Stimulated activated CD4-positive, alpha-beta T cell treated with anti-CD3 and anti-CD28 coated beads, TNF-alpha, amount 100 ng/mL, for 4 hours (primary cell): ENCODE measurements at places on chromosomes 6 and 20.

- DNase-seq = no peak
Measured at GRCh38 chr6:158439255-158439654, 120.6 kb upstream of the TMEM181 start.

GRCh38 chr20:24446811-24447210 lies 22.6 kb upstream of the SYNDIG1 start:
- DNase-seq = no peak

- DNase-seq = no peak
Measured at GRCh38 chr6:12012038-12012557, at the start of gene HIVEP1. HIVEP1 (plus strand) TSS chr6:12012312; CDS start chr6:12015629, 3,317 bp downstream.

DNA sequence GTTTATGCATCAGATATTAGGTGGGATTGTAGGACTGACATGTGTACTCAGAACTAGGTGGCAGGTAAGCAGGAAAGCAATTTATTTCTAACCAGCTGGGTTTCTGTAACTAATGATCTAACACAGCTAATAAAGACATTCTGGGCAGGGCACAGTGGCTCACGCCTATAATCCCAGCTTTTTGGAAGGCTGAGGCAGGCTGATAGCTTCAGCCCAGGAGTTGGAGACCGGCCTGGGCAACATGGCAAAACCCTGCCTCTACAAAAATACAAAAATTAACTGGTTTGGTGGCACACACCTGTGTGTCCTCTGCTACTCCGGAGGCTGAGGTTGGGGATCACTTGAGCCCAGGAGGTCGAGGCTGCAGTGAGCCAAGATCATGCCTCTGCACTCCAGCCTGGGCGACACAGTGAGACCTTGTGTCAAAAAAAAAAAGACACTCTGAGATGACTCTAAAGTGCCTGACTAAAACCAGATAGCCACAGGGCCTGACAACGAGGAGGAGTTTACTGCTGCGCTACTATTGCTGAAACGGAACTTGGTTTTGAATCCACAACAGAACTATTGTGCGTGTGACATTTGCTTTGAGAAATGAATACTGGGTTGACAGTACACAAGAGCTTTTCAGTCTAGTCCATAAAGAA lies 29.2 kb upstream of the CEP85L start:
- no peak for DNase-seq

DNA sequence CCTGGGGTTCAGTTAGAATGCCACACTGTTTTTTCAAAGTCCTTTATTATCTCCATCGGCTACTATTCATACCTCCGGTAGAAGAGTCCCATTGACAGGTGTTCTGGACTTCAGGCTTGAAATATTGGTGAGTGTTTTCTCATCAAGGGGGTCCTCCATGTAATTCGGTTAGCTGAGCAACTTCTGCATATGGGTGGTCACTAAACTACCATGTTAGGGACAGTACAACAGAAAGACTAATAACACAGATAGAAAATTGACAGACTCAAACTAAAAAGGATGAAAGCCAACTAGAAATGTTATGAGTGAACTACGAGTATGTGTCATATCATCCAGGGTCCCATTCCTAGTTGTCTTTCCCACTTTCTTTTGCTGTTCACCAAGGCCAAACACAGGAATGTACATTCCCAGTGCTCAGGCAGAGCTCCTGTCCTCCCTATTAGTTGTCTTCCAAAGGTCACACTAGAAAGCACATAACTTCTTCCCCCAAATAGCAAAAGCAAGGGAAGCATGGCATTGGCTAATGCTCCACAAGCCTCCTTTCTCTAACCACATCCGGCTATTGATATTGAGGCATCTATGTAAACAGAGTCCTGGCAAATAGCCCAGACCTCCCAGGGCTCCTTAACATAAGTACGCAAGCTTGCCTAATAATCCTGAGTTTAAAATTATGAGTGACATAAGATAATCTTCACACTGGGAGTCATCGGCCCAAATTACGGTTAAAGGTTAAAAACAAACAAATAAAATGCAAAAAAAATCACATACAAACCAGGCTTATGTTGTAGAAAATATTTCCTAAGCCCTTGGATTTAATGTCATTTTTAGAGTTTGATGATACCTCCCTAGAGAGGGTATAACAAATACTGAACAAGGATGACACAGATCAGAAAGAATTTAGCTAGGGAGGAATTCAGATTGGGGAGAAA lies 13.2 kb downstream of the CCN2 start:
- no peak for DNase-seq

DNA sequence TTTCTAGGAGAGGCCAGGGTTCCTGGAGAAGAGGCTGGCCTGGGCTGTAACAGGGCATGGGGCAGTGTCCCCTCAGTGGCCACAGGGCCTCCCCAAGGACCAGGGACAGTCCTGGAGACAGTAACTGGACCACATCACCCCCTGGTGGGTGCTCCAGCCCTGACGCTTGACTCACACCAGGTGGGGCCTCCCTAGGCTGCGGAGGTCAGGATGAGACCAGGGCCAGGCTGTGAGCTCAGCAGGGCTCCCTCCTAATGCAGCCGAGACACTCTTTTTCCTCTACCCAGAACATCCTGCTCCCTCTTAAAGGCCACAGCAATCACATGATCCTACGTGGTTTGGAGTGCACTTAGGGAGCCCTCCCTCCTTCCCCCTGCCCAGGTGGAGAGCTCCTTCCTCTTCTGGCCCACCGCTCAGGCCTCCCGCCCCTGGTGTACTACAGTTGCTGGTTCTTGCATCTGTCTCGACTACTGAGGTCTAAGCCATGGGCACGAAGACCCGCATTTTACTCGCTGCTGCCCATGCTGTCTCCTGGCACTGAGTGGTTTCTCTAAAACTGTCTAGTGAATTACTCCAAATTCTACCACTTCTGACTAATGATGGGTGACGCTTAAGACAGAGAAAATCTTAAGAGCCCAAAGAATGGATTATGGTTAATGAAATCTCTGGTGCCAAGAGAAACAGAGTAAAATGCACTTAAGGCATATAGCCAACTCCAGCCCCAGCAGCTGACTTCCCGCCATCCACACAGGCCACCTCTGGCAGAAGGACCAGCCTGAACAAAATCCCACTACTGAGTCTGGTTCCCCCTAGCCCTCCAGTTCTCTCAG lies 166.1 kb upstream of the CST7 start:
- DNase-seq = no peak
